ENCODE measurements at places on chromosomes 16 and 17.

DNA sequence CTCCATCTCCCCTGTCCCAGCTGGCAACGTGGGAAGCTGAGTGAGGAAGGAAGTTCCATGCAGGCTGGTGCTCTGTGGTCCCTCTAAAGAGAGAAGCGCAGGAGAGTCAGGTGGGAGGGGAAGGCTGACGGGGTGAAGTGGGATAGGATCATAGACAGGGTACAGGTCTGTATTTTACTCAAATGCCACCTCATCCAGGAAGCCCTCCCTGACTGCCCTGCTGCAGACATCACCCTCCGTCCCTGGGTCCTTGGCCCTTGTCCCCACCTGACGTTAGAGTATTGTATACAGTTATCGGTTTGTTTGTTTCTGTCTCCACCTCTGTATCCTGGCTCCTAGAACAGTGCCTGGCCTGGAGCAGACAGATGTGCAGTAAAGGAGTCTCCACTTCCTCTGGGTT lies 11.7 kb downstream of the CANT1 start:
- no peak for DNase-seq

- DNase-seq = no peak
These were observed 16.5 kb downstream of the CNTNAP1 start for GRCh38 chr17:42698736-42699414.

- DNase-seq = no peak
These were observed 10.1 kb upstream of the PRM1 start for GRCh38 chr16:11291091-11291703.

GRCh38 chr16:67199808-67200198 lies 872 bp downstream of the ELMO3 start:
- DNase-seq = no peak

GRCh38 chr16:57878586-57878985 lies 76.3 kb upstream of the KIFC3 start:
- DNase-seq = no peak

- no peak for DNase-seq
These were observed 79.9 kb downstream of the NCOR1 start for GRCh38 chr17:16135461-16135860.

- DNase-seq = no peak
These were observed 114.4 kb downstream of the ASIC2 start for GRCh38 chr17:33178681-33179080.

- no peak for DNase-seq
These were observed at the start of gene ABR for GRCh38 chr17:1179818-1180742. ABR (minus strand) TSS chr17:1179981; CDS start chr17:1179727, 254 bp downstream.

- DNase-seq = no peak
These were observed 11.2 kb upstream of the COG7 start for GRCh38 chr16:23464196-23464595.

- no peak for DNase-seq
These were observed 57.3 kb downstream of the MAF start for GRCh38 chr16:79543219-79543618.

DNA sequence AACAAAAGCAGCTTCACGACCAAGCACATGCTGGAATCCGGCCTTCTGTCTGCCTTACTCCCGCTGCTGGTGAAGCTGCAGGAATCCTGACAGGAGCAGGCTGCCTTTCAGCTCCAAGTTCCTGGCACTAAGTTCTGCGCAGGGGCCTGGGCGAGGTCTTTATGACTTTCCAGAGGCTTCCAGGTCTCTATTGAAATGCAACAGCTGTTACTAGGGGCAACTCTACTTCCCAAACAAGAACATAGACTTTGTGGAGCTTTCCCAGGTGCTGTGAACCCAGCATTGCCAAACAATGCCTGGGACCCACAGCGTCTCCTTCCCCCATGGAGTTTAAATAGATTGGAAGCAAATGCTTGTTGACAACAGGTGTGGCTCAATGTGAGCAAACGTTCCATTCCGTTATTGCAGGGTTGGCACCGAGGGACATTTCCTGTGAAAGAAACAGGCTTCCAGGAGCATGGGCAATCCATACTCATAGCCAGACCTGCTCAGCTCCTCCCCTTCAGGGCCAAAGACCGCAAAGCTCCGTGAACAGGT lies 156.0 kb downstream of the CDH13 start:
- no peak for DNase-seq

- no peak for DNase-seq
These were observed 39.7 kb upstream of the MEAK7 start for GRCh38 chr16:84544031-84544773.
